ENCODE measurements at places on chromosomes 7 and 10.

DNA sequence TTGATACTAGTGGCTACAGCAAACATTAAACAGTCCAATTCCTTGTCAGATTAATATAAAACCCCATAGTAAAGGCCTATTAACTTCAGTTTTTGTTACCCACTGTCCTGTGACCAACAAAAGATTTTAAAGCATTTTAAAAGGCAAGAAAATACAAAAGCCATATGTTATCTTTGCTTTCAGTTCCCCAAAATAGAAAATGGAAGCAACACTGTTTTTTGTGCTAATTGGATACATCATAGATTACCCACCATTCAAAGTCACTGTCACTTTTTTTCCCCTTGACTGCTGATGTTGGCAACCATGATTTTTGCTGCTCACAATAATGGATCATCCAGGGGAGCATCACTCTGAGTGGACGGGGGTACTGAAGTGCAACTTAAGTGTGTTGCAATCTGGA is 52.4 kb upstream of the TMEM140 start:
- DNase-seq: no peak

DNA sequence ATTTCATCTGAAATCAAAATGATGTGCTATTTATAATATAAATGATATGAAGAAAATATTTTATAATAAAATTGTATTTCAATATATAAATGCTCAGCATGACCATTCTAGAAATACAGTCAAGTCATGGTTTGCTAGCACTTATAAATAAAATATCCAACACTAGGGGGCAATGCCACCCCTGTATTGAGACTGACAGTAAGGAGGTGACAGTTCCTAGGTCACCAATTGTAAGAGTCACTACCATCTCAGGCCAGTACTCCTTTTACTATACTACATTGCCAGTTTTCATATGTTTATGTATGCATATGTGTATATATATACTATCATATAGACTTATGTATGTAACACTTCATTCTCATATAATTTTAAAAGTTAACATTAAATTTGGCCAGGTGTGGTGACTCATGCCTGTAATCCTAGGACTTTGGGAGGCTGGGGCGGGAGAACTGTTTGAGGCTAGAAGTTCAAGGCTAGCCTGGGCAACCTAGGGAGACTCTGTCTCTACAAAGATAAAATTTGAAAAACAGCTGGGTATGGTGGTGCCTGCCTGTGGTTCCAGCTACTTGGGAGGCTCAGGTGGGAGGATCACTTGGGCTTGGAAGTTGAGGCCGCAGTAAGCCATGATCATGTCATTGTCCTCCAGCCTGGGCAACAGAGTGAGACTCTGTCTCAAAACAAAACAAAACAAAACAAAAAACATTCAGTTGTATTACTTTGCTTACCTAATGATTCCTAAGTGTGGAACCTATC is 2.4 kb upstream of the CNOT4 start:
- DNase-seq: no peak

DNA sequence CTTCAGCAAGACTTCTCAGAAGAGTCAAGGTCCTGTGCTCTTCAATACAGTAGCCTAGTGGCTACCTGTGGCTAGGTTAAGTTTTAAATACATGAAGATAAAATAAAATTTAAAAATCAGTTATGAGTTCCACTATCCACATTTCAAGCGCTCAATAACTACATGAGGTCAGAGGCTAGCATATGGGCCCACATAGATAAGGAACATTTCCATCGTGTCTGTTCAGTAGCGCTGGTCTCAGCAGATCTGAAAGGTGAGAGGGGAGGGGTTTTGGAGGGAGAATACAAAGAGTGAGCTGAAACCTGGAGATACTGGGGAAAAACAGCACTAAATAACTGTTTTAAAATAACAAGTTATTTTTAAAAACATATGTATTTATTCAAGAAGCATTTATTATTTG is 219.0 kb downstream of the TRIL start:
- no peak for DNase-seq

DNA sequence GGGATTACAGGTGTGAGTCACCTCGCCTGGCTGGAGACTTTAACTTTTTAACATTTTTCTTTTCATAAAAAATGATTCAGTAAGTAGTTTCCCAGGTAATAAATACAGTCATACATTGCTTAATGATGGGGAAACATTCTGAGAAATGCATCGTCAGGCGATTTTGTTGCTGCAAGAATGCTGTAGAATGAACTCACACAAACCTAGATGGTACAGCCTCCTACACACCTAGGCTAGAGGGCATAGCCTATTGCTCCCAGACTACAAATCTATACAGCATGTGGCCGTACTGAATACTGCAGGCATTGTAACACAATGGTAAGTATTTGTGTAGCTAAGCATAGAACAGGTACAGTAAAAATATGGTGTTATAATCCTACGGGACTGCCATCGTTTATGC is 108.5 kb upstream of the SFMBT2 start:
- DNase-seq: no peak

GRCh38 chr7:98163704-98164494 is 47.3 kb upstream of the BHLHA15 start:
- DNase-seq: no peak

DNA sequence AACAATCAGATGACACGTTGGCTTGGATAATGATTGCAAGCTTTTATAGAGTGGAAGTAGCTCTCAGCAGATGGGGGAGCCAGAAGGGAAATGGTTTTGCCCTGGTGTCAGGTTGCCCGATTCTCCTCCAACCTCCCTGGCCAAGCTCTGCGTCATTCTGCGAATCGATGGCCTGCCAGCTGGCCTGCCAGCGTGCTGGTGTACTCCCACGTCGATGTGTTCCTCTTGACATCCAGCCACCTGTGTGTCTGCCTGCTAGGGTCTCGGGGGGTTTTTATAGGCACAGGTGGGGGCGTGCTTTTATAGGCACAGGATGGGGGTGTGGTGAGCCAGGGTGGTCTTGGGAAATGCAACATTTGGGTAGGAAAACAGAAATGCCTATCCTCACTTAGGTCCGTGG is 4.6 kb downstream of the NET1 start:
- no peak for DNase-seq

DNA sequence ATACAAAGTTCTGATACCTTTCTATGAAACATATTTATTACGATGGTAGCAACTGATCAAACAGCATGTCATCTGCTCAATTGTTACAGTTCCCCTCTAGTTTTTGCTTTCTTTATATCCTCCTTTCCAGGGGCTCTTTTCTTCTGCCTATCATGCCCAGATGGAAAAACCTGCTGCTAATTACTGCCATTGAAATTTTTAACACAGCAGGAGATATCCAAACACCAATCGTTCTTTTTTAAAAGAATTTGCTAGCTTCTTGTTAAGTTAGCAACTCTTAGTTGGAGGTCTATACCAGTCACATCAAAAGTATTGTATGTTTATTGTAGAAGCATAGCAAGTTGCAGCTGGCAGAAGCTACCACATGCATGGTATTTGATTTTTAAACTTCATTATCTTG is 768.5 kb downstream of the NXPH1 start:
- DNase-seq: no peak

DNA sequence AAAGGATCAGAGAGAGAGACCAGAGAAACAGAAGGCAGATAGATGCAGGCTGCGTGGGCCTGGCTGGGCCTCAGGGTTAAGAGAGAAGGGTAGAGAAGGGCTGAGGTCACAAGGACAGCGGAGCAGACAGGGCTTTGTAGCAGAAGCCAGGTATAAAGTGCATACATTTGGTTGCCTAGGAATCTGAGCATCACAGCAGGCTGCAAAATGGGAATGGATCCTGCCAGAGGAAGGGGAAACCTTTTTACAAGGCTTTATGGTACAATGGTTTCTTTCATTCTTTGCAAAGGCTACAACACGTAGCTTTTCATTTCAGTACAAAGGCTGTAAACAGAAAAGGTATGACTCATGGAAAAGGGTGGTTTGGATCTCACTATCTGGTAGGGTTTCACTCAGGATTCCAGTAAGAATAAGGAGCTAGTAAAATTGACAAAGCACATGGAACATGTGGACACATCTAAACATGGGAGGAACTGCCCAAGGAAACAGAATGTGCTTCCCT is 275.1 kb downstream of the DOCK4 start:
- DNase-seq: no peak

DNA sequence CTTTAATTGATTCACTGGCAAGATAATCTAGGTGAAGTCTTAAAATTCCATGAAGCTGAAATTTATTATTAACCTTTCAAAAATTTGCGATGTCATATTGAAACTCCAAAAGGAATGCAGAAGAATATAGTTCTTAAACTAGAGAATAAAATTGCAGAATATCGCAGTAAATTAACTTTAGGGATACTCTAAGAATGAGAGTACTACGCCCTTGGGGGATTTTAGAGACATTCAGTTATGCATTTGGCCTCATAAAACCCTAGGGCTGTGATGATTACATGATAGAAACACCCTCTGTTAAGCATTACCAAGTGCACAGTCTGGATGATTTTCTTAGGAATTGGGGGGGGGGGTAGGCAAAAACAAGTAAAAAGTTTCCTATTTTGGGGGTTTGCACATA is 3.7 kb downstream of the WNT2 start:
- DNase-seq: no peak

- DNase-seq: no peak
These were observed 1306.6 kb downstream of the XPNPEP1 start for GRCh38 chr10:108616559-108617285.

GRCh38 chr10:24971374-24971773 is 19.0 kb upstream of the PRTFDC1 start:
- no peak for DNase-seq

DNA sequence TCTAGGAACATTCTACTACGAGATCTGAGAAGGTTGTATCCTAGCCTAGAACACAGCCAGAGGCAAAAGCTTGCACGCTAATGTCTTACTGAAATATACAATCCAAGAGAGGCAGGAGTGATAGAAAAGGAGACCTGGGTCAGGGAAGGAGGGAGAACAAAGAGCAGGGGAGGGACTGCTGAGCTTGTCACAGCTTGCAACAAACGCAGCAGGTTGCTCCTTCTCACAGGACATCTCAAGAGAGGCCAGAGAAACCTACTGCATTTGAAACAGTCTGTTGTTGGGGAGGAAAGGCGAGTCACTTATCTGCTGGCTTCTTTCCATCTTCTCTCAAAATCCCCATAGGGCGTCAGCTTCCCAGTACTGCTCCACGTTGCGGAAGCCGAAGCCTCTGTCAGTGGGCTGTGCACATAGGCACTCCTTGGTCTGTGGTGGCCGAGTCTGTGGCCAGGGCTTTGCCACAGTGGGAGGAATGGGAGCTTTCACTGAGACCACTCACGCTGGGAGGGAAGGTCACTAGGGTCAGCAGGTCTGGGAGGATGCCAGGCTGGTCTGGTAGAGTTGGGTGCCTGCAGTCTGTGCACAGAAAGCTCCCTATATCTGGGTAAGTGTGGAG is 25.8 kb upstream of the GPNMB start:
- no peak for DNase-seq

GRCh38 chr10:116211682-116212081 is 61.3 kb downstream of the GFRA1 start:
- no peak for DNase-seq

- no peak for DNase-seq
These were observed 10.5 kb downstream of the TMEM168 start for GRCh38 chr7:112779667-112780066.

DNA sequence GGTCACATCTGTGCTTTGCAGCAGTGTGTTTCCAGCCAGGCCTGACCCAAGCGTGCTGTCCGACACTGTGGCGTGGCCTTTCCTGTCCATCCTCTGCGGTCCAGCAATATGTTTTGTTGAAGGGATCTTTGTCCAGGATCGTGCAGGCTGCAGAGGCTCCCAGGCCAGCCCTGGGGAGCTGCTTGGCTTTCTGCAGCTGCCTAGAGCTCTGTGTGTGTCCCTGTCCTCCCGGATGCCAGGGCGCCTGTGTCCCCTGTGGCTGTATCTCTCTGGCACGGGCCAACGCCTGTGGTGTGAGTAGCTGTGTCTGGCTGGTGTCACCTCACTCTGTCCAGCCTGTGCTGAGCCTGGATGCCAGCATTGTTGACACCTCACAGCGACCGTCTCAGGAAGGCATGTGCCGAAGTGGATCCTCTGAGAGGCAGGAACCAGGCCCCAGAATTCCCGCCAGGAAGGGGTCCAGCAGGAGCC is 94.5 kb downstream of the INPP5A start:
- DNase-seq: no peak

DNA sequence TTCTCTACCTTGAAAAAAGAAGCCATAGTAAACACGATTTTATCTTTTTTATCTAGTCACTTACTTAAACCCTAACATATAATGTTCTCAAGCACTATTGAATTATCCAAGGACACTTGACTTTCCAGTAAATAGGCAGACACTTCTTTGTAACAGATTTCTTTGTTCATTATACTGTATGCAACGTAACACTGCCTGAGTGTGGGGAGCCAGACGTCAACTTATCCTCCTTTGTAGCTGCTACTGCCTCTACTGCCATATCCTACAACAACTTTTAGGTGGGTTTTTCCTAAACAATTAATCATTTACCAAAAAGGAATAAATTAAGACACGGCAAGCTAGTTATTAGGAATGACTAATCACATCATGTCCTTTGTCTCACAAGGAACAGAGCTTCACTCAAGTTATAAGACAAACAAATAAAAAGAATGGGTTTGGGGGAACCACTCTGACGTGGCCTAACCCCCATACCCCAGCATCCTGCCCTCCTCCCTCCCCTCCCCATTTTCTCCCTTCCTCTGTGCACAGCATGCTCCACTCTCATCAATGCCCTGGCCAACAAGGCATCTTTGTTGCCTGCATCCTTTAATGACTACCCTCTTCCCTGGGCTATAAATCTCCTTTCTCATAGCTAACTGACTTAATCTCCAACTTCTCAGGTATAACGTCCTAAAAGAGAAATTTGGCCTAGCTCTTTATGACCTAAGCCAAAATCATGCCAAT is 43.3 kb downstream of the DOCK4 start:
- DNase-seq: no peak

DNA sequence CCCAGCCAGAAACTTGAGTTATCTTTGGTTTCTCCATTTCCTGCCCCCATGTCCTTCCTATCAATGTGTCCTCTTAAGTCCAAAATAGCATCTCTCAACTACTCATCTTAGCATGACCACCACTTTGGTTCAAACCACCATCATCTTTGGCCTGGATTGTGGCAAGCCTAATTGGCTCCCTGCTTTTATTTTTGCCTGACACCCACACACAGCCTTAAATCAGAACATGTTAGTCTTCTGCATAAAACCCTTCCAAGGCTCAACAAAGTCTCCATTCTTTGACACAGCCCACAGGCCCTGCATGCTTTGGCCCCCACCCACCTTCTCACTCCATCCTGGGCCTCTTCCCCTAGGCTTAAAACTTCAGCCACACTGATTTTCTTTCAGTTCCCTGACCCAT is 2.0 kb upstream of the TSPAN14 start:
- no peak for DNase-seq
